ENCODE measurements at places on chromosomes 7 and 10. TPM values are rescaled to one million over a fixed set of nuclear protein-coding genes. Genes with fewer than 3 reads are reported as not detected.

Gene HABP2
- 0.96 TPM for polyA plus RNA-seq

GRCh38 chr10:116654816-116655215 lies 34.1 kb downstream of the PNLIPRP2 start:
- no peak for DNase-seq
- no peak overlapping the region for H3K27ac ChIP-seq
- H3K4me3 ChIP-seq: no peak overlapping the region
- H3K27me3 ChIP-seq: no peaks in the 10 kb centered on the region
- no peaks in the 10 kb centered on the region for H3K4me1 ChIP-seq

Gene FMC1
- polyA plus RNA-seq: 24.6 TPM

DNA sequence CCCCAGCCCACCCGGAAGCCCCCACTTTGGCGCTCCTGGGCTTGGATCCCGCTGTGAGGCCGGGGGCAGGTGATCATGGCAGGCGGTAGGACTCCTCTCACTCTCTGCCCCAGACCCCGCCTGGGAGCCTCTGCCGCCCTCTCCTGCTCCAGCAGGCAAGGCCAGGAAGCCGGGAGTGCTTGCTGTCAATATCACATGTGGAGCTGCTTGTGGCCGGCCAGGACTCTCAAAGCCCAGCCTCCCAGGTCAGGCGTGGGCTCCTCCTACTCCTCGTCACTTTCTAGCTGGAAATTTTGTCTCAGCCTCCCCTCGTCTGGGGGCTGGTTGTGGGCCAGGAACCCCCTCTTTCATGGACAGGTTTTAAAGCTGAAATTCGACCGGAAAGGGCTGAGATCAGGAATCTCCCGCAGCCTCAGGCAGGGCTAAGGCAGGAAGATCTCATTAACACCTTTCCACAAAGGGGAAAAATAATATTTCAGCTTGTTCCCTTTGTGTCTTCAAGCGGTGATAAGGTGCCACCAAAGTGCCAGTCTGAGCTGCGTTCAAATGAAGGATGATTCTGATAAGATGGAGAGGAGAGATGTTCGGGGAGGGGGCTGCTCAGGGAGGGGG lies 273.6 kb upstream of the PODXL start:
- no peaks in the 10 kb centered on the region for H3K36me3 ChIP-seq
- peaks cover 9% of the 10 kb centered on the region for H3K27me3 ChIP-seq
- DNase-seq: no peak

Gene SORCS3
- polyA plus RNA-seq: 0.05 TPM

Gene GSTO2
- 16.1 TPM for polyA plus RNA-seq

GRCh38 chr10:70162892-70163201 lies 7.5 kb downstream of the SAR1A start:
- H3K4me1 ChIP-seq: peaks cover 13% of the 10 kb centered on the region
- H3K36me3 ChIP-seq: peaks cover 38% of the 10 kb centered on the region
- DNase-seq: no peak
- H3K27me3 ChIP-seq: no peaks in the 10 kb centered on the region
- no peak overlapping the region for H3K4me3 ChIP-seq

DNA sequence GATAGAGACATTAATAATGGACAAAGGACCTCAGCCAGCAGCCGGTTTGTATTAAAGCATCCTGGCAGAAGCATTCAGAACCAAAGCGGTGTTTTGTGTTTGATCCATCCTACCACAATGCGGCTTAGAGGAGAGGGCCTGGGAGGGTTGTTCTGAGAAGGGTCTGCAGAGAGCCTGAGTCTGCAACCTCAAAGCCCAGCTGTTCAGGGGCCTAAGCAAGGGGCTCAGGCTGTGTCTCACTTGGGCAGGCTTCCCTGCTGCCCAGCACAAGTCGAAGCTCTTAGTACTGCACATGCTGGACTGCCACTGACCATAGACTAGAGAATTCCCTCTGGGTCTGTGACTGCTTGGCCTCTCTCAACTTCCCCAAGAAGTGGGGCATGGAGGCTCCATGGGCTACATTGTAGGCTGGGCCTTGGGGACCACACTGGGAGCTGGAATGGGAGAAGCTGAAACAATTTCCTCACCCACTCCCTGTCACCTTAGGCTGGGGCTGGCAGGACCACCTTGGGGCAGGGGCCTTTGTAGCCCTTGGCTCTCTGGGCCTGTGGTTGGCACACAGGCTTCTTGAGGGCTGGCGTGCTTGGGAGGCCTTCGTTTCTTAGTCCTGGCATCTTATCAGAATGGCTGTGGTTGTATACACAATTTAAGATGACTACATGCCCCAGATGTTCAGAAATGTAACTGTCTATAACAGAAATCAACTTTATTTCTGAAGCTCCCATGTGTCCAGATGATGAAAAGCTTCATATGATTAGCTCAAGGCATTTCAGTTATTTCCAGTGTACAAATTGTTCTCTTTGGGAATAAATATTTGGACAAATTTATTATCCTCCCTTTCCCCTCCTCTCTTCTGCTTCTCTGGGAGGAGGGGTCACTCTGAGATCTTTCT lies 44.5 kb downstream of the LRRC18 start:
- DNase-seq: no peak

- no peak overlapping the region for H3K27ac ChIP-seq
- H3K36me3 ChIP-seq: peaks cover 27% of the 10 kb centered on the region
- H3K4me3 ChIP-seq: no peak overlapping the region
- no peaks in the 10 kb centered on the region for H3K27me3 ChIP-seq
Observed at GRCh38 chr10:87511526-87511925, 6.8 kb downstream of the MINPP1 start.

GRCh38 chr10:78707745-78708144 lies 361.0 kb upstream of the ZMIZ1 start:
- H3K27me3 ChIP-seq: no peaks in the 10 kb centered on the region
- no peak overlapping the region for H3K27ac ChIP-seq
- DNase-seq: no peak

DNA sequence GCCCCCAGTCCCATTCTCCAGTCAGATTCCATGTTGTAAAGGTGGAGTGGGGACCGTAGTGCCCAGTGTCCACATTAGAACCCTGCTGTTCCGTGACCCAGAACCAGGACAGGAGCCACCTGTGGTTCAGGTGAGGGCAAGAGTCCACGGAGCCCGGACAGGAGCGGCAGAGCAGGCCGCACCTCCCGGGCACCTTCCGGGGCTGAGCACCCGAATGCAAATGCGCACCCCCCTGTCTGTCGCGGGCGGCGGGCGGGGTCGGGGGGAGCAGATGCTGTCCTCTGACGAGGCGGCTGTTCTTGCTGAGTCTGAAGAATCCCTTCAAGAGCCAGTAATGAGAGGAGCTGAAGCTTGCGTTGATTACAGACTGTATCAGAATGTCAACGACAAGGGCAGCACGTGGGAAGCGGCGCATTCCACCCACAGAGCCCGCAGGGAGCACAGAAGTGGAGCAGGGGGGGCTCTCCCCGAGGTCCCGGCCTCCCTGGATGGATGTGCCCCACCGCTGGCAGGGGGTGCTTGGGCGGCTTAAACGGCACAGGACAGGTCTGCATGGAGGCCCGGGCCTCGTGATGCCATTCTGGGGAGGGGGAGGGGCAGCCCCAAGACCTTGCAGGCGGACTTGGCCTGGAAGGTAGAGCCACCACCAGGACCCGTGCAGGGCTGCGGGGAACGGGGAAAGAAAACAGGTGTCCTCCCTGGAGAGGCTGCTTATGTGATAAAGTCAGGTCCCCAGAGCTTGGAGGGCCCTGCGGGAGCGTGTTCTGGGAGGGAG lies 407.5 kb upstream of the RNF32 start:
- H3K27ac ChIP-seq: no peak overlapping the region
- H3K36me3 ChIP-seq: no peaks in the 10 kb centered on the region
- no peak for DNase-seq
- no peaks in the 10 kb centered on the region for H3K4me1 ChIP-seq
- no peak overlapping the region for H3K4me3 ChIP-seq

GRCh38 chr7:116798232-116798631 lies 64.2 kb upstream of the CAPZA2 start:
- no peaks in the 10 kb centered on the region for H3K27me3 ChIP-seq
- H3K4me1 ChIP-seq: no peaks in the 10 kb centered on the region
- H3K36me3 ChIP-seq: no peaks in the 10 kb centered on the region
- DNase-seq: no peak

Gene IGF2BP3
- 3.4 TPM for polyA plus RNA-seq

Data from thymus (tissue), 14 donors.